ENCODE measurements at places on chromosomes 5 and 9.

DNA sequence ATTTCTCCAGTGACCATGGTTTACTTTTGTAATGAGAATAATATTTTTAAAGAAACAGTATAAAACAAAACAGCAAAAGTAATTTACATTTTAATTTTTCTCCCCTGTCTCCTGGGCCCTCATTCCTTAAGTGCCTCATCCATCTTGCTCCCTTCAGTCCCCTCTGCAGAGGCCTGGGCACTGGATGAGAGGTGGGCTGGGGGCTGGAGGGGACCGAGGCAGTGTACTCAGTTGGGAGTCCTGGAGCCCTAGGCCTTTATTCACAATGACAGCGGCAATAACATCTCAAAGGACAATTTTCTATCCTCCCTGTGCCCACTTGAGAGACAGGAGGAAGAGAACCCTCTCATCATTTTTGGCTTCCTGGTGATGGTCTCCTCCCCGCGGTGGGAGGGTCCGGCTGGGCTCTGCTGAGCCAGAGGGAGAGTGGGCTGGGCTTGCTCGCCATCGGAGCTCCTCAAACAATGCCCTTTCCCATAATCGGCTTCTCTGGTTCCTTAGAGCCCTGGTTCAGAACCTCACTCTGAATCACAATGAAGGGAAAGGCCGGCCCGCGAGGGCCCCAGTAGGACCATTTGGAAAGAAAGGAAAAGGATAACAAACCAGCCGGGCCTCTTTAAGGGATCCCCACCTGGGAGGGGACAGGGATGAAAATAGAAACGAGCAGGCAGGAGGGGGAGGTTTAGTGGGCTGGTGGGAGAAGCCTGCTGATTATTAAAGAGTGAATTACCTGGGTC lies 9.7 kb upstream of the SMIM32 start:
- no peak for DNase-seq

- no peak for DNase-seq
Observed at GRCh38 chr9:76855015-76855414, 50.9 kb downstream of the PRUNE2 start.

GRCh38 chr5:169054506-169054905 lies 246.4 kb downstream of the SLIT3 start:
- no peak for DNase-seq

GRCh38 chr5:55993731-55994494 lies 850 bp downstream of the IL6ST start:
- no peak for DNase-seq

DNA sequence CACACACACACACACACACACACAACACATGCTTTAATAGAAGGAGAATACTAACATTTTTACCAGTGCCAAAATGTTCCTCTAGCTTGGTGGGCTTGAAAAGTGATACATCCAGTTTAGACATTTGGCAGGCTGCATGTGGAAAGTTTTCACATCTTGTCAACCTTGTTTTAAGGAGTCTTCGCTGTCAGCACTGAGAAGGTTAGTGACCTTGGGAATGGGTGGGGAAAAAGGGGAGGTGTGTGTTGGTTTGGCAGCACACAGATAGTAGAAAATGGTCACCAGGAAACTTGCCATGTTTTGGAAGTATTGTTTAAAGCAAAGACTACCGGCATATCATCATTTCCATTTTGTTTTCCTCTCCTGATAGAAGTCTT lies 346.5 kb upstream of the ADAMTSL1 start:
- no peak for DNase-seq

DNA sequence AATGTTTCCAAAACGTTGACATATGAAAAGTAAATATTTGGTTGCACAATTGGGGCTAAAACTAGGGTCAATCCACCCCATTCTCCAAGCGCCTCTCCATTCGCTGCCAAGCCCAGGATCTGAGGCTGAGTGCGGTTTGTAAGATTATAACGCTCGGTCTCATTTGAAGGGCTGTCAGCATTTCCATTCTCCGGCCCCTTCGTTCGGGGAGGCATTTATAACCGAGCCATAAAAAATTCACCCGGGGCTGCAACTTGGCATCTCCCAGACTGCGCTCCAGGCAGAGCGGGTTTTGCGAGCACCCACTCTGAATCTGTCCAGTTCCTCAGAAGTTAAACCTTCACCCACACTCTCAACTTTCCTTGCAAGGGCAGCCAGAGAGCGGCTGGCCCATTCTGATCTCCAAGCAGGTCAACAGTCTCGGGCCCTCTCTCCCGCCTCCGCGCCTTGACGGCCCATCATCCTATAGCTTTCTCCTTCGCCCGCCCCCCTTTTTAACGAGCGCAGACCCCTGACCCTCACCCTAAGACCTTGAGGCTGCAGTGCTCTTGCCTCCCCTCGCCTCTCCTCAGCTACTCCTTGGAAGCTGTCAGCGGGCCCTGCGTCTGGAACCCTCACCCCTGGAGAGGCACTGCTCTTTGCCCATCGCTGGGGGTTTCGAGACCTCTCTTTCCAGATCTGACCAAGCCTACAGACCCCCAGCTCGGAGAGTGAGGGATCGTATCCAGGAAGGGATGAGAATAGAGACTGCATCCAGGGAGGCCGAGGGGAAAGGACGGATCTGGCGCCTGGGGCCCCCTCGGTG lies 1.1 kb downstream of the SLIT3 start:
- DNase-seq: no peak
